Choroid plexus epithelial cell (primary cell): ENCODE measurements at places on chromosomes 13 and 19.

DNA sequence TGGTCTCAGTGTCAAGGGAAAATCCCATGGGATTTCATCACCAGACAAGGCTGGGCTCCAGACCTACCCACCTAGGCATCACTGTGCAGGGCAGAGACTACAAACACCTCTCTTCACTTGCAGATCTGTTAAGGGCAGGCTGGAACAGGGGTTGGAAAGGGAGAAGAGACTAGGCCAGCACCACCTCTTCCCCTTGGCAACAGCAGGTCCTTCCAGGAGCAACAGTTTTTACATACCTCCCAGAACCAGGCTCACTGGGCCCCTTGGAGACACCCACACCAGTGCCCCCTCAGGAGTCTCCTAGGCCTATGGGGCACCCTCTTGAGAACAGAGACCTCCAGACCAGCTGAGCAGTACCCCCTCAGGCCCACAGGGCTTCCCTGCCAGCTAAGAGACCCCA lies 2.5 kb upstream of the UBE2M start:
- DNase-seq = no peak

DNA sequence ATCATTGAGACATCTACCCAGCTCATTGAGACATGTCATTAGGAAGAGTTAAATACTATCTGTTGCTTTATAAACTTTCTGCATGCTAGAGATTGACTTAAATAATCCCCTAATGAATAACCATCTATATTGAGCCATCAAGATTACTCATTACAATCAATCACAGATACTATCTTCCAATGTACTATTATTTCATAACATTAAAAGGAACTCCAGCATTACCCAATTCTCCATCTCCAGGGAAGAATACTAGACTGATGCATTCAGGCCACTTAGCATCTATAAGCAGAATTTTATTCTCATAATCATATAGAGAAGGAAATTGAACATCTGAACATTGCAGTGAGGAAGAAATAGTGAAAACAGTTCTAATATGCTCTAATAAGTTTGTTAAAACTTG lies 8.0 kb downstream of the EPSTI1 start:
- DNase-seq = no peak

- no peak for DNase-seq
Observed at GRCh38 chr19:39823686-39824085, 10.3 kb downstream of the DYRK1B start.

DNA sequence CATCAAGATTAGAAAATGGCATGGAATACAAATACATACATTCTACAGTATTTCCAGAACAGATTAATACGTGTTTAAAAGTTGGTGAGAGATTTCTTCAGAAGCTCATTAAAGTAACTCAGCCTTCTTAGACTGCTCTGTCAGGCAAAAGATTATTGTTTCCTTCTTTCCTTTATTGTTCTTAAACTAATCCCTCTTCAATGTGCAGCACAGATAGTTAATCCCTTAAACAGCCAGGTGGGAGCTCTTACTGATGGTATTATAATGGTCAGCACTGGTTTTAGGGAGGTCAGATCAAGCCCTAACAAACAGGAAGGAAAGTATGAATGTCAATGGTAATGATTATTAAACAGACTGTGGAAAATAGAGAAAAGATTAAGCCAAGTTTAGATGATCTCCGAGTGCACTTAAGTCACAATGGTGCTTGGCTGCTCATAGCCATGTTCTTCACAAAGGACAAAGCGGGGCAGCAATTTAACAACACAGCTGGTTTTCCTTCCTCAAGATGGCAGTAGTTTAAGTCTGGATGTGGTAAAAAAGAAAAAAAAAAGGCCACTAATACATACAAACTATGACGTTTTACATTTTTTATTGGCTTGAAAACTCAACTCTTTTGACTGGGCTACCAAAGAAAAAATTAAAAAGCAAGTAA lies 992.6 kb downstream of the PCDH9 start:
- DNase-seq = peak; percentile 9

DNA sequence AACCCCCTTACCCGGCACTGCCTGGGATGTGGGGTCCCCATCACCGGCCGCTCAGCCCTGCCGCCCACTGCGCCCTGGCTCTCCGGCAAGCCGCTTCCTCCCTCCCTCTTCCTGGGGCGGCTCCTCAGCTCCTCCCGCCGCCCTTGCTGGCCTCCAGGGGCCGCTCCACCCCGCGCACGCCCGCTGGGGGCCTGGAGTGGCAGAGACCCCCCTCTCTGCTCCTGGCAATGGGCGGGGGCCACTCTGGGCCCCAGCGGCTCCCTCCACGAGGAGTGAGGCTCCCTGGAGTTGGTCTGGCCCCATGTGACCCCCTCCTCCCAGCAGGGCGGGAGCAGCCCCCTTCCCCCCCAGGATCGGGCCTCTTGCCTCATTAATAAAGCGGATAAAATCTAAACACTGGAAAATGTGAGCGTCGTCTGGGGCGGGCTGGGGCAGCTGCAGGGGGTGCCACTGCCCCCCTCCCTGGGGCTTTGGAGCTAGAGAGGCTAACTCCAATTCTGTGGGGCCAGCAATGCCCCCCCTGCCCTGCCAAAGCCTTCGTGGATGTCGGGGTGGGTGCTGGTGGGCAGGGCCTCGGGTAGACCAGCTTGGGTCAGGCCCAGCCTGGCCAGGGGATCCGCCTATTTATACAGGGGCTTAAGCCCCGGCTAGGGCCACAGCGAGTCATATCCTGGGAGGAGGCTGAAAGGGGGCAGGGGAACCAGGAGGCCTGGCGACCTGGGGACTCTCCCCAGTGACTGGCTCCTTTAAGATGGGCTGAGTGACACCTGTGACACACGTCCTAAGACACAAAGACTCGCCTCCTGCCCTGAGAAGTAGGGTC lies at the start of gene PTGER1:
Gene PTGER1 (minus strand): TSS at position 104 of the 823 bp plus-strand sequence. CDS start 1,034 bp downstream, outside the sequence.
- DNase-seq = peak; percentile 44

- no peak for DNase-seq
Observed at GRCh38 chr19:49442354-49442753, 1.0 kb upstream of the SLC17A7 start.

DNA sequence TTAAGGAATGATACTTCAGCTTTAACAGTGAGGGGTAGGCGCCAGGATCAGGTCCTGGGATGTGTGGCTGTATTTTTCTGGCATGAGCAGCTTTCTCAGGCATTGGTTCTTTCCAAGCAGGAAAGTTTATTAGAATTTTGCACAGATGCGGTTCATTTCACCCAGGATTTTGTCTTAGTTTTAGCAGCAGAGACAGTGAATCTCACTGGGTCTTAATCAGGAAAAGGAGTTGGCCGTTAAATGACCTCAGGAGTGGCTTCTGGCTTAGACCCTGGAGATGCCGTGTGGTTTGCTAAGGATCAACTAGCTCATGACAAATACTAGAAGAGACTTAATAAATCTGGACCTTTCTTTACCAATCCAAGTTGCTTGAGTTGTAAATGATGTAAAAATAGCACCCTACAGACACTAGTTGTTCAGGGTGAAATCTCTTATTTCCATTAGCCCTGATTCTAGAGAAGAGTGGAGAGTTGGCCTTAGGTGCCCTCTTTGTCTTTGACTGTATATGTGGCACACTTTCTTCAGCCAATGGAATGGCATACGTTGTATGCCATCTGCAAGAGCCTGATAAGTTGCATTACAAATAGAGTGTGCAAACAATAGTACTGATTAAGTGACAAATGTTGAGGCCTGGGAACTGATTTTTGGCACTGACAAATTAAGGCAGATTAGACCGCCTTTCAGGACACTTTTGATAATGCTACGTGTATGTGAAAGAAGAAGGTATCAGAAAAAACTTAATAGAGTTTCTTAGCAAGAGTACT lies 34.0 kb downstream of the LRCH1 start:
- no peak for DNase-seq

DNA sequence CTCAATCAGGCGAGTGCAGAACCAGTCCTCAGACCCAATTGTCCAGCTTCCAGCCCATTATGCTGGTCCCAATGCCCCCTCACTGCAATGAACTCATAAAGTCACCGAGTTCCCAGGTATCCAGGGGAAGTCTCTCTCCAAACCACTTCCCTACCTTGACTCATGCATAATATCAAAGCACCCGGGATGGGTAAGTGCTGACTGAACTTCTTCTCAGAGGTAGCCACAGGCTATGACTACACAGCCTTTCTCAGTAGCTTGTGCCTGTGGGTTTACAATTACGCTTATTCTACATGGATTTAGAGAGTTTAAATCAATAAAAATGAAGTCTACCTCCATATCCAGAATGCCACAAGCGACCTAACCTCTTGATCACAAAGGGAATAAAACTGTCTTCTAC lies 1.7 kb upstream of the C13orf42 start:
- no peak for DNase-seq
